Left forelimb (tissue), 1 donor: ENCODE measurements at places on chromosomes 12 and 14.

GRCh38 chr12:89439941-89440340 is 84.7 kb downstream of the GALNT4 start:
- DNase-seq, result no peak

- no peak for DNase-seq
Observed at GRCh38 chr12:52899338-52900035, 5.4 kb downstream of the KRT8 start.

GRCh38 chr12:71876137-71876799 is 36.7 kb downstream of the TBC1D15 start:
- no peak for DNase-seq

DNA sequence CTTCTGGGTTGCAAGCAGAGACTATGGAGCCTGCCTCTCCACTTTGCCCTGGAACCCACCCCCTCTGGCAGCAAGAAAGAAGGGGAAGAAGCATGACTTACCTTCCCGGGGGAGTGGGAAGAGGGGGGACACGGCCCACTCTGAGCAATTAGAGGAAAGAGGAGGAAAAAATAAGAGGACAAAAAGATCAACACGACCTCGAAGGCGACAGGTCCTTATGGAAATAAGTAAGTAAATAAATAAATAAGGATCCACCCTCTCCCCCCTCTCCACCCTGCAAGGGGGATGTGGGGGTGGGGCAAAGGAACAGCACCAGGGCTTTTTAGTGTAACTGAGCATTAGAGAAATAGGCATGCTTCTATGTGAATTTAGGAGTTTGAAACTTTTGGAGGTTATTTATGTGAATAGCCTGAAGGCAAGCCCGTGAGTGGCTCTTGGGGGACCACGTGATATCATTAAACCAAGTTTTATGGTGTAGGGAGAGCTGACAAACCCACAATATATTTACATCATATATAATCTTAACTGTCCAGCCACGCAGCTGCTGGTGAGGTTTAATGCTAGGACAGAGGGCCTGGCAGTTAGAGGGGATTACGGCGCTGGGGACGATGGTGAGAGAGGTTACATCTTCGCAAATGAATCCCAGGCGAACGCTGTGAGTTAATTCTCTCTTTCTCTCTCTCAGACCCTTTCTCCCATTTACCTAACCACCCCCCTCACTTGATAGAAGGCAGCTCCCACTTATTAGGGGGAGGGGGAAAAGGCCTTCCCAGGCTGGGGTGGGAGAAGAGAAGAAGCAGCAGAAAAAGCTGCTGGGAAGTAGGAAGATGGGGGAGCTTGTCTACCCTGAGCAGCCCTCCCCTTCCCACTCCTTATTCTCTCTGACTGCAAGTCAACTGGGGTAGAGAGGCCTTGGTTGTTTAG is 4.8 kb downstream of the HOXC5 start:
- DNase-seq, result no peak

DNA sequence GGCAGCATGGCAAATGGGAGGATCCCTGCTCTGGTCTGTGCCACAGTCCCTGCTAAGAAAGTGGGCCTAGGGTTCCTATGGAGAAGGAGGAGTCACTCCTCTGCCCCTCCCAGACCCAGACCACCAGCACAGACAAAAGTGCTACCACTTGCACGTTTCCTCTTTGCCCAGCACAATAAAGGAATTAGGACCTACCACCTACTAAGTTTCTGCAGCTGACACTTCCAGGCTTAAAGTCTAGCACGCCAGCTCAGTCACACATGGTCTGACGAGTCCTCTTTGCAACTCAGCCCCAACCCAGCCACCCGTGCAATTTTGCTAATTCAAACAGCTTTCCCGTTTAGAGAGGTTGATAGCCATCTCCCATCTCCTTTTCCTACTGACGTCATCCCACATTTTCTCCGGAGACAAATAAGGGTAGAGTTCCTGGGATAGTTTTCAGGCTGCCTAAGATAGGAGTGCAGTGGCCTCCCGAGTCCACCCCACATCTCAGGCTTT is 66.2 kb upstream of the PTGR2 start:
- DNase-seq, result no peak

DNA sequence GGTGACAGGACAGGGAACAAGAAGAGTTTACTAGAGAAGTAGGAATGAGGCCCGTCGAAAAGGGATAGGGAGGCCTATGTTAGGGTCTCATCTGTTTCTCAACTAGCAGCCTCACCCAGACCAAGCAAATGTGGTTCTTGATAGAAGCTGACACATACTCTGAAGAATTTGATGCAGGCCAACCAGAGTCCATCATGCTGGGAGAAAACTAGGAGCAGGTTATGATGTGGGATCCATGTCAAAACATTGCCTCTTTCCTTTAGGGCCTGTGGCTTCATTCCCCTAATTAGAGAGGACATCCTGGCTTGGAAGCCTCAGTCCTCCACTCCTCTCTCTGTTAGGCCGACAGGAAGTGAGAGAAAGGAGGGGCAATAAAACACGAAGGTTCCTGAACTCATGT is 122.8 kb downstream of the NTF3 start:
- no peak for DNase-seq

GRCh38 chr14:54194501-54194900 is 202.3 kb upstream of the CDKN3 start:
- no peak for DNase-seq

GRCh38 chr14:80493620-80494019 is 282.3 kb upstream of the DIO2 start:
- DNase-seq, result no peak

DNA sequence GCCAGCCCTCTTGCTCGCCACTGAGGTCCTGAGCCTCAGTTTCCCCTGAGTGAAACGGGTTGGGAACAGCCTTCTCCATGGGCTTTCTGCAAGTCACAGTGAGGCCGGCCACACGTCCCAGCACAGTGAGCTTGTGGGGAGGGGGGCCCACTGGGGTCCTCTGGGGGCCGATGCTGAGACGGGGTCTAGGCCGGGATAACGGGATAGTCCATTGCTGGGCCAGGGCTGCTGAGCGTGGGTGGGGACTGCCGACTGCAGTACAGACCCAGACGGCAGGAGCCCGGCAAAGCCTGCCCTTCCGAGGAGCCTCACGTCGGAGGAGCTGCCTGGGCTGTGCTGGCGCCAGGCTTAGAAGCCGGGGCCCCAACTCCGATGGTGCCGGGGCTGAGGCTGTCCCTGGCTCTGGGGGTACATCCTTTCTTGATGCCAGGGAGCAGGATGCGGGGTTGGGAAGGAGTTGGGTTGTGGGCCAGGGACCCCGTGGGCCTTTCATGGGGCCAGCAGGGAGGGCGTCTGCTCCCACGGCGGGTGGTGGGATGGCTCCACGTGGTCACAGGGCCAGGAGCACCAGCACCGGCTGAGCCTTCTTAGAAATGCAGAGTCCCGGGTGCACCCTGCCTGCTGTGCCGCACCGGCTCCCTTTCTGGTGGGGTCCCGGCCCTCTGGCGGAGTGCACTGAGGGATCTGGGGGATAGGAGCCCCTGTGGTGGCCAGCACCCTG is 24.2 kb downstream of the NOC4L start:
- no peak for DNase-seq

- no peak for DNase-seq
Observed at GRCh38 chr12:101945369-101946232, 68.2 kb downstream of the DRAM1 start.

DNA sequence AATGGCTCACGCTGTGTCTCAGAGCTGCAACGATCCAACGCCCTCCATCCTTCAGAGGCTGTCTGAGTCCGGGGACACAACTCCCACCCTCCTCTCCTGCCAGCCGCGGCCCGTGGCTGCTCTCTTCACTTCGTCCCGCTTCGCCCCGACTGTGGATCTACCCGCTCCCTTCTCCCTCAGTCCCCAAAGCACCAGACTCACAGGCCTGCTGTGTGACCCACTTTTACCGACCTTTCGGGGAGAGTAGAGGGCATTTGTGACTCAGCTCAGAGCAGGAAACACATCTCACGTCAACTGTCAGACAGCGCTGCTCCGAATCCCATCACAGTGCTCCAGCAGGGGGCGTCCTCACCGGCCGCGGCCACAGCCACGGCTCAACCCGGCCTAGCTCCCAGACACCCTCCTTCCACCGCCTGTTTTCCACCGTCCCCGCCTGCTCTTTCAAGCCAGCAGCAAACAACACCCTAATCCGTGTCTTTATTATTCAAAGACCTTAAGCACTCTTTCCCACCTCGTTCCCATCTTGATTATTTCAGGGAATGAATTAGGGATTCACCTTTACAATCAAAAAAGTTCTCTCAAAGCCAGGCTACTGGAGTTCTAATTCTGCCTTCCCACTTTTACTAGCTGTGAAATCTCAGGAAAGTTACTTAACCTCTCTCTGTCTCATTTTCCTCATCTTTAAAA is 5.0 kb upstream of the AQP2 start:
- peak; percentile 86 for DNase-seq

DNA sequence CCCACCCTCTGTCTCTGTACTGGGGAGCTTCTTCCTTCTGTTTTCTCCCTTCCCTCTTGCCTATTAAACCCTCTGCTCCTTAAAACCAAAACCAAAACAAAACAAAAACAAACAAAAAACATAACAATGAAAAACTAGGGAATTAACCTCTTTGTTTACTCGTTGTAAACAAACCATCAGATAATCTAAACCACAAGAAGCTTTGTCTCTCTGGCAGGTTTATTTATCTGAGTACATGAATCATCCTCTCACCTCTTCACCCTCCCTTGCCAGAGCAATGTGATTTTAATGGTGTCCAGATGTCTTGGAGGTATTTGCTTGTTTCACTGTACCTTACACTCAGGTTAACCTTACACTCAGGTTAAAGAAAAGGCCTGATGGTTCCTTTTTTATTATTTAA is 66.1 kb downstream of the DYRK2 start:
- DNase-seq, result no peak

- DNase-seq, result no peak
Observed at GRCh38 chr14:105053421-105053820, 11.8 kb downstream of the GPR132 start.
